ENCODE measurements at places on chromosomes 13 and 19. TPM values are rescaled to one million over a fixed set of nuclear protein-coding genes. Genes with fewer than 3 reads are reported as not detected.

DNA sequence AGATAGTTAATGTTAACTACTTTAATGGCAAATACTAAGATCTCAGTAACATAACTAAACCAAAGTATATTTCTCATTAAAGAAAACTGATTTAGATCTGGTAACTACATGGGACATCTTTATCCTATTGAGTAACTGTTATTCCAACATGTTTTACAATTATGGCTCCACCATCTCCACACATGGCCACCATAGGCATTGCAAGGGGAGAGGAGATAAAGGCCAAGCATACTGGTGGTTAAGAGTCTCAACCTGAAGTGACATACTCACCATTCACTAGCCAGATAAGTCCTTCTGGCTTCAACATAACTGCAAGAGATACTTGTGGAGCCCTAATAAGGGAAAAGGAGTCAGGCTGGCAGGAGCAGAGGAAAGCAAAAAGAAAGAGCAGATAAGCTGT lies 1586.4 kb upstream of the SPRY2 start:
- no peak for DNase-seq

DNA sequence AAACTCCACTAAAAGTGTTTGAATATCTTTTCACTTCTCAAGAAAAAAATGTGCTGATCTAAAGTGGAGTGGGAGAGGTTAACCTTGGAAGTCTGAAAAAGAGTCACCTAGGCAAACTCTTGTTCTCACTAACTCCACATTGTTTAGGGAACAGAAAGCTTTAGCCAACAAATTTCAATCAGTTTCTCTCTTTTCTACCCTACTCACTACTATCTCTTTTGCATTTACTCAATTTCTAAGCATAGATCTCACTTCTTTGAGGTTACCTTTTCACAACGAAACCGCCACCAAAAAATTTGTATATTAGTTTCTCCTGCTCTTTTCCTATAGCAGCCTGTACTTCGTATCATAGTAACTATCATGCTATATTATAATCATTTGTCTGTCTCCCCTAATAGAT lies 6.3 kb downstream of the NHLRC3 start:
- DNase-seq = no peak

YJEFN3 gene
- total RNA-seq = 6.1 TPM

DNA sequence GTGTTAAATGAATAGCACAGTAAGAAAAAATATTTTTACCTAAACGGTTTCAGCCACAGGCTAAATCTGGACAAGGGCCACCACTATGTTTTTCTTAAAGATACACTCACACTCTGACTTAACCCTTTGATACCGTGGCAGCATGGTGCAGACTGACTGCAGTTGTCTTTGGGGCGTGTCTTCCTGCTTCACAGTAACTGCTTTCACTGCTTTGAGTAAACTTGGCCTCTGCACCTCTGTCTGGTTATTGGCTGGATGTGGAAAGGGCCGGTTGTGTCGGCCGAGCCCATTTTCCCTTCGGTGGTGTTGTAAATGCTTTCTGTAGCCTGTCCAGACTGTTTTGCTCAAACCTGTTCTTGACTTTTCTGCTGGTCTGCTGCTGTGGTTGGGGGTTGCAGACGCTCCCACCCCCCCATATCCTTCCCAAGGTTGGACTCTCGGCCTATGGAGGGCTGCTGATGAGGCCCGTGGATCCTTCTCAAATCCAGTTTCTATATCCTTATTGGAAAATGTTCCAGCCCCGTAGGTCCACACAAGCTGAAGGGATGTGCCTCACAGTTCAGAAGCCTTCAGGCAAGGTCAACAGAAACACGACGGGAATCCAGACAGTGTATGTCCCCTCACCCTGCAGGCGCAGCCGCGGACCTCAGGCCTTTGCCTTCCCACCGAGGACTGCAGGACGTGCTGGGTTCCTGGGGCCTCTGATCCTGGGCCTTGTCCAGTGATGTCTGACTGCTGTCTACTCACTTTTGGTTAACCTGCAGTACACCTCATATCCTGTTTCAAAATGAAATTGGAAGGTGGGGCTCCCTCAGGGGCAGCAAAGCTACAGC lies 90.2 kb upstream of the RNF113B start:
- no peak for DNase-seq

DNA sequence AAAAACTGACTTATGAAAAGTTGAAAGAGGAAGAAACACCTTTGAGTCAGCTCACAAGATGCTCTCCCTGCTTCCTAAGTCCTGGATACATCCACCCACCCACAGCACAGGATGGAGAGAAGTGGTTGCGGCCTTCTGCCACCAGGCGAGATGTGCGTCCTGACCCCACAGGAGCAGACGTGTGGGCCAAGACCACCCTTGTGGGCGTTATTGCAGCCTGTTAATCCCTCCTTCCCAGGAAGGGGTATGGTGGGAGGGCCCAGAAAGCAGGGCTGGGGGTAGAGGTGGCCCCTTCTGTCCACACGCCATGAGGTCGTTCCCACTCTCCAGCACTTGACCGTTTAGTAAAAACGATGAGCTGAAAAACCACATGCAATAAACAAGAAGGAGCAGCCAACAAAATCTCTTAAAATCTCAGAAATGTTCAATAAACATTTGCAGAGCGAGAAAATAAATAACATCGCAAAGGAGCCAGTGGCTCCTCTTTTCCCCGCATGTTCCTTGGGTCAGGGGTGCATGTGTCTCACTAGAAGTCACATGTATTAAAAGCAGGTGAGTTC lies 2.4 kb upstream of the AKAP8L start:
- DNase-seq = no peak

DNA sequence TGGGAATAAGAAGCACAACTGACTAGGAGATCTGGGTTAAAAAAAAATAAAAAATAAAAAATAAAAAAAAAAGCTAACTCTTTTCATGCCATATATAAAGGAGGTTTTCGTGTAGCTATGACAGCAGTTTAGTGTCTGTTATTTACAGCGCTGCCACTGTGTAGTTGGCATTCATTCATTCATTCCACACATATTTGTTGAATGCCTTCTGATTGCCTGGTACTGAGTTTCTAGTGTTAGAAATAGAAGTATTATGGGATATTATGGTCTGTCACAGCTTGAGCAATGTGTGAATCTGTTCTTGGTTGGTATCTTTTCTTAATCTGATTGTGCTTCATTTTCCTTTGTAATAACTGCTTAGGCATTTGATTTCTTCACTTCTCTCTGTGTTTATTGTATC lies 237.4 kb downstream of the NBEA start:
- DNase-seq = no peak

DNA sequence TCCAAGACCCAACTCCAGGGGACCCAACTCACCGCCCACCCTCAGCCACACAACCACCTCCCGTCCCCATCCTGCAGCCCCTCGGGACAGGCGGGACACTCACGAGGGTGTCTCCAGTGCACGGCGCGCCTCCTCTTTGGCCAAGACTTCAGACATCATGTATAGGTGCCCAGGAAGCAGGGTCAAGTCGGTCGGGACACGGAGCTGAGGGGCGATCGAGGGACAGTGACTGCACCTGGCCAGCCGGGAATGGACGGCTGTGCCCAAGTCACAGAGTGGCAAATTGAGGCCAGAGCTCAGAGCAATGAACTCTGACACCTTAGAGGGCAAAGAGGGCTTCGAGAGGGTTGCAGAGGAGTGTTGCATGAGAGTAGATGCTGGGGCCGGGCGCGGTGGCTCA lies 8.8 kb downstream of the STAP2 start:
- DNase-seq = no peak

- DNase-seq = no peak
Observed at GRCh38 chr19:750640-751423, at the start of gene MISP. TSS of gene MISP (plus strand) at chr19:751112. CDS start at chr19:756947, 5,835 bp downstream.

DNA sequence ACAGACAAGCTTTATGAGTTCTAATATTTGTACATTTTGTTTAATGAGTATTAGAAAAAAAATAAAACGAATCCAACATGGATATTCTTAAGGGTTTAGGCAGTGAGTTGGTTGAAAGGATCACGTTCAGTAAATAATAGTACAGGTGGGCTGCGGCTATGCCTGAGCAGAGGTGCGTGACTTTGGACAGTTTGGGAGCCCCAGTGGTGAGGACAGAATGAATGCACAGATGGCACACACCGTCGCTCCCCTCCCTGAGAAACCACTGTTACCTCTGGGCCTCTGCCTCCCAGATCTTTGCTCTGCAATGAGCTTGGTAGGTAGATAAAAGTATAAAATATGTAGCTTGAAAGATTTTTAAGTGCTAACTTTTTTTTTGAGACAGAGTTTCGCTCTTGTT lies 153.3 kb downstream of the SIPA1L3 start:
- no peak for DNase-seq

KLF1 gene
- 0.10 TPM for total RNA-seq

NTF4 gene
- 0.39 TPM for total RNA-seq

DCLK1 gene
- not detected for total RNA-seq

GRCh38 chr13:77079902-77080413 lies 53.0 kb upstream of the FBXL3 start:
- no peak for DNase-seq

DNA sequence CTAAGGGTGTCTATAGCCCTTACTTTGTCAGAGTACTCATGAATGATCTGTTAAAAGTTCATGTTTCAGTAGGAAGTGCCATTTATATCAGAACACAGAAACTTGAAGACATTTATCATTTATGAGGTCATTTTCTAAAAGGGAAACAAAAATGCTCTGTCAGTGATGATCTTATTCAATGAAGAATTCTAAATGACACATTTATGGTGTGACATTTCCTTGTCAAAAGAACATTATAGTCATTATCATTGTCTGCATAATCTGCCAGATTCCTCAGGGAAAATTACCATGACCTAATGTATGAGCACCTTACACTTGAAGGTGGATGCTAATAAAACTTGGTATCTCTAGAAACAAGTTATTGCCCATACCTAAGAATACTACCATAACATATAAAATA lies 853.8 kb upstream of the SLITRK6 start:
- no peak for DNase-seq
